Right ventricle myocardium inferior (tissue), 1 donor: ENCODE measurements at places on chromosomes 1 and 21.

DNA sequence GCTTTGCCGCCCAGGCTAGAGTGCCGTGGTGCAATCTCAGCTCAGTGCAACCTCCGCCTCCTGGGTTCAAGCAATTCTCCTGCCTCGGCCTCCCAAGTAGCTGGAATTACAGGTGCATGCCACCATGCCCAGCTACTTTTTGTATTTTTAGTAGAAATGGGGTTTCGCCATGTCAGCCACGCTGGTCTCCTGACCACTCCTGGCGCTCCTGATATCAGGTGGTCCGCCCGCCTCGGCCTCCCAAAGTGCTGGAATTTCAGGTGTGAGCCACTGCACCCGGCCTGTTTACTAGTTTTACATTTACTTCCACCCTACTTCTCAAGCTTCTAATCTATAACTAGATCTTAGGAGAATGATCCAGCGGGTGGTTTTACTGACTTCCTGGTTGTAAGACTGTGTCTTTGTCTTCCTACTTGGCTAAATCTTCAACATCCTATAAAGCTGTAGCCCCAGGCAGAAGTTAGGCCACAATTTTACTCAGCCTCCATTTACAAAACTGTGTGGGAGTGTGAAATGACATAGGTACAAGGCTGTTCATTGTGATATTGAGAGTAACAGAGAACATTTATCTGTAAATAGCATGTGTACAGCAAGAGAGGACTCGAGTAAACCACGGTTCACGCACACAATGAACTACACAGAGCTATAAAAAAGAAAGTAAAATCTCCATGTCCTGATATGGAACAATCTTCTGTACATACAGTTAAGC is 9.6 kb upstream of the POU2F1 start:
- no peak for DNase-seq

DNA sequence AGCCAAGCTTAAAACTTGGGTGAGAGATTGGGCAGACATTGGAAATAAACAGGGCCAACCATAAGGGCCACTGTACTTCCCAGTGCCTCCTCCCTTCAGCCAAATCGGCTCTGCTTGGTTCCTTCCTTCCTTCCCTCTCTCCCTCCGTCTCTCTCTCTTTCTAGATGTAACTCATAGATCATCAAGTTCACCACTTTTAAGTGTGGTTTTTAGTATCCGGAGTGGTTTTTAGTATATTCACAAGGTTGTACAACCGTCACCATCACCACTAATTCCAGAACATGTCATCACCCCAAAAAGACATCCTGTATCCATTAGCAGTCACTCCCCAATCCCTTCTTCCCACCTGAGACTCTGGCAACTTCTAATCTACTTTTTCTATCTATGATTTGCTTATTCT is 51.0 kb downstream of the MYSM1 start:
- no peak for DNase-seq

GRCh38 chr1:102032534-102032933 is 35.8 kb upstream of the OLFM3 start:
- DNase-seq = peak; percentile 22

DNA sequence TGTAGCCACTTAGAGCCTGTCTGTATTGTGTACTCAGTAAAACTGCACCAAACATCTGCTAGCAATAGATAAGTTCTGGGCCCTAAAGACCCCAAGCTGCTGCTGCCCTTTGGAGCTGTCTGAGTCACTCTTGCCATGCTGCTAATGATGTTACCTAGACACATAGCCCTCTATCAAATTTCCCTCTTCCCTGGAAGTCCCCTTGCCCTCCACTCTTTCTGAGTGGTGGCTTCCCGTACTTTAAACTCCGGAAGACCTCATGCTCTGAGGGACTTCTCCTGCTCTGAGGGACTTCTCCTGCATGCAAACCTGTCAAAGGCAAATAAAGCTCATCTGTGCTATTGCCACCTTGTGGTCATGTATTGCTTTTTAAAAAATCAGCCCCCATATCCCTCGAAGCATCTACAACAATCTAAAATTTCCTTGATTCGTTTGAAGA is 34.0 kb downstream of the FH start:
- no peak for DNase-seq

- no peak for DNase-seq
These were observed 366.5 kb downstream of the SIPA1L2 start for GRCh38 chr1:232263452-232263851.

DNA sequence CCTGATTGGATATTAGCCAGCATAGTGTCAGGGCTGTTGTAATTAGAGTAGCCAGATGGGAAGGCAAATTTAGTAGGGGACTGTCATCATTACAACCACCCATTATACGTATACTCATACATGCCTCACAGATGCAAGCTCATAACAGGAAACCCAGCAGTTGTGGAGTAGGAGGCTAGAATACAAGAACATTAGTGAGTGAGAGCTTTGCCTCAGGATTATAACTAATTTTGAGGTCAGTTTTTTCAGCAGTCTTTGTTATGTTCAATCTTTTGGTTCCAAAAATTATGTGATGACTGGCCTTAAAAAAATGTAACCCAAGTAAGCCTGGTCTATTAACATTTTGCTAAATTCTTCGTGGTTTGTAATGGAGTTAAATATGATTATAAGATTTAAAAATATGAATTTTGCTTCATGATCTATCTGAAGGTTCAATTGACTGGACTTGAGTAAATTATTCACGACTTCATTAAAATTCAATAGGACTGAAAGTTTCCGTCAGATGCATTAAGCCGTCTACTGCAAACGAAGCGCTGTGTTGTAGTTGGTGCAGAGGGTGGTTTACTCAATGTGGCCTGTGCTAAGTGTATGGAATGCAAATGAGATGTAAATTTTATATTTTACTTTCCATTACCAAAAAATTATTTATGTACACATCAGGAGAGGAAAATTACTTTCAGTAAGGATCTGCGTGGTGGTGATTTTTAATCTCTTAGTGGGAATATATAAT is 48.8 kb downstream of the KCNK1 start:
- no peak for DNase-seq

- no peak for DNase-seq
These were observed 202.9 kb upstream of the FGGY start for GRCh38 chr1:59094001-59094400.

- peak; percentile 80 for DNase-seq
These were observed 729 bp upstream of the CDCA8 start for GRCh38 chr1:37691497-37692077.

DNA sequence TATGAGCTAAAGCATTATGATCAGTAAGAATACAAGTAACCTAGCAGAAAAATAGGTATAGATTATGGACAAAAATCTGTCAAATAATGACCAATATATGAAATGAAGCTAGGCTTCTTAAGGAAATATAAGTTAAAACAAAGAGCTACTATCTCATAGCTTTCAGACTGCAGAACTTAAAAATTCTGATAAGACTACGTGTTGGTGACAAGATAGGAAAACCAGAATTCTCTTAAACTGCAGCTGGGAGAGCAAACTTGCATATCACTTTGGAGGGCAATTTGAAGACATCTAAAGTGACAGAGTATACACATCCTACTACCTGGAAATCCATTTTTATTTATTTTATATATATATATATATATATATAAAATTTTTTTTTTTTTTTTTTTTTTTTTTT is 65.5 kb downstream of the LTN1 start:
- no peak for DNase-seq

GRCh38 chr21:46307625-46308024 is 16.0 kb downstream of the C21orf58 start:
- DNase-seq = no peak
